Stimulated activated CD8-positive, alpha-beta memory T cell treated with anti-CD3 and anti-CD28 coated beads, Interleukin-7, amount 100 ng/mL, for 1 hour (primary cell): ENCODE measurements at places on chromosomes 12 and 14.

GRCh38 chr14:55348766-55349453, 62.7 kb downstream of the ATG14 start:
- no peak for DNase-seq

- DNase-seq, result no peak
Observed at GRCh38 chr12:27133022-27133590, 50.7 kb upstream of the C12orf71 start.

DNA sequence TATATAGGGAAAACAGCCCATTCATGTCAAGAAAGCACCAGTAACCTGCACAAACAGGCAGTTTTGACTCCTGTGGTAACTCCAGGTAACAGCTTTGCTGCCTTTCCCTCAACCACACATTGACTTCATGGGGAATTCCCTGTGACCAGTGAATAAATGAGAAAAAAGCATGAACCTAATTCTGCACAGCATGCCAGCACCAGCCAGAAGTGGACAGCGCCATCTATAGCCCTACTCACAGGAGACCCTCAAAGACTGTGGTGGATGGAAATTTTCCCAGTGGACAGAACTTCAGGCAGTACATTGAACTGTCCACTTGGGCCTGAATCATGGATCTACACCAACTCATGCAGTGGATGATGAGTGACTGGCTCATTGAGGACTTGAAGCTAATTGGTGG, 152.1 kb downstream of the SLC8A3 start:
- DNase-seq, result no peak

DNA sequence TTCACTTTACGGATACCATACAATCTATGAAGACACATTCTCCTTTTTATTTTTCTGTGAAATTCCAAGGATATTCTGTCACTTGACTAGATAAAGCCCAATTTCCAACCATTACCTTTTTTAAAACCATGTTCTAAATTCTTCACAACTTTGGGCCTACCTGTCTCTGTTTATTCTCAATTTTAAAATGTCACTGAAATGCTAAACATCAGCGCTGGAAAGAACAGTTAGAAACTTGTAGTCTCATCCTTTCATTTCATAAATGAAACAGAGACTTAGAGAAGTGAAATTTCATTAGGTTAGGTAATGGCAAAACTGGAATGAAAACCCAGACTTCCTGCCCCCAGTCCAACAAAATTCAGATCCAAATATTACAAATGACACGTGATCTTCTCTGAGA, 396.2 kb downstream of the CCDC91 start:
- DNase-seq, result no peak

- DNase-seq, result no peak
Observed at GRCh38 chr14:92493492-92493891, 20.1 kb upstream of the RIN3 start.

DNA sequence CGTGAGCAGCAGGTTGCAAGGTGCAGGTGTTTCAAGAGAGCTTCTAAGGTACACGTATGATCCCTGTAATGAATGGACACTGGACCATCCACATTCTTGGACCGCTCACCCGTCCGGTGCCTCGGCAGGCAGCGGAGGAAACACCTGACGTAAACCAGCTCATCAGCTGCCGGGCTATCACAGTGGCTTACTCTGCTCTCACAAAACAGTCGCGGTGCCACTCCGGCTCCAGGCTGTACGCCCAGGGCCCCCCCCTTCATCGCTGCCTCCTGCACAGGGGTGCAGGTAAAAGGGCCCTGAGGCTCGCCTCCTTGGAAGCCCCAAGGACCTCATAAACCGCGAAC, 436 bp downstream of the VPS33A start:
- peak; percentile 7 for DNase-seq

DNA sequence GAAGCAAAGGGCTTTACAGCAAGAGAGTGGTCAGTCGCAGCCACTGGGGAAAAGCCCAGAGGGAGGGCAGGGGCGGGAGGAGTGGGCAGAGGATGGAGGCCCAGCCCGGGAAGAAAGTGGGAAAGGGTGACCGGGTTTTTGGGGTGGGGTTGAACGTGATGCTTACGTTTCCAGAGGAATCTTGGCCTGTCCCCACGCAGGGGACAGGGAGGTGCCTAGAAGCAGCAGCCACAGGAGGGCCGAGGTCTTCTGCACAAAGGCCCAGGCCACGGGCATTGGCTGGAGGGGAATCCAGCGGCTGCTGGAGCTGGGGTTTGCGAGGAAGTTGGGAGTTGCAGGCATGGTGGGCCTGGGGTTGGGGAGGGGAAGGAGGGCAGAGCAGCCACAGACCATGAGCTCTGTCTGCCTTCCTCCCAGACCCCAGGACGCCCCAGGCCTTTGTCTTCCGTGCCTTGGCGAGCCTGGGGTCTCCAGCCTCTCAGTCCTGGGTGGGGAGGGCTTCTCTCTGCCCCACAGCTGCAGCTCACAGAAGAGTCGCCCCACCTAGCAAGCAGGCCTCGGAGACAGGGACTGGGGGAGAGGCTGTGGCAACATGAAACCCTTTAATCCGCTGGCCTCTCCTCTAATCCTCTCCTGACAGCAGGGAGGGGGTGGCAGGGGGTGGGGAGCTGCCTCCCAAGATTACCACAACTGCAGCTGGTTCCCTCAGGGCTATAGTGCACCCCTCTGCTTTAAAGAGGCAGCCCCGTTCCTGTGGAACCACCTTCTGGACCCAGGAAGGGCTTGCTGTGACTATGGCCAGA, at the start of gene CACNA2D4:
Gene CACNA2D4 (minus strand): TSS at position 572 of the 803 bp plus-strand sequence. CDS start 179 bp downstream, at position 393.
- DNase-seq, result no peak

DNA sequence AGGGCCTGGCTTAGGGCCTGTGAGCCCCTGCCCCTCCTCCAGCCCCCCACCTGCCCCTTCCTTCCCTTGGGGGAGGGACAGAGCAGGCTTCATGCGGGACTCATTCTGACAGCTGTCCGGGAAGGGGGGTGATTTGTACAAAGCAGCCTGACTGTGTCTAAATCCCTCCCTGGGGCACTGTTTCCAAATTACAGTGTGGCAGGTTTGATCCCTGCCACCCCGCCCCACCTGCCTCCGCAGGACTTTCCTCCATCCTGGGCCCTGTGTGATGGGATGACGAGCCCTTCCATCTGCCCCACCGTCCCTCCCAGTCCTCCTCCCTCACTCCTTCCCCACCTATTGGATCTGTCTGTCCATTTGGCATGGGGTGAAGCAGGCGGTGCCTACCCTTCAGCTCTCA, 363.9 kb downstream of the BCL11B start:
- no peak for DNase-seq

DNA sequence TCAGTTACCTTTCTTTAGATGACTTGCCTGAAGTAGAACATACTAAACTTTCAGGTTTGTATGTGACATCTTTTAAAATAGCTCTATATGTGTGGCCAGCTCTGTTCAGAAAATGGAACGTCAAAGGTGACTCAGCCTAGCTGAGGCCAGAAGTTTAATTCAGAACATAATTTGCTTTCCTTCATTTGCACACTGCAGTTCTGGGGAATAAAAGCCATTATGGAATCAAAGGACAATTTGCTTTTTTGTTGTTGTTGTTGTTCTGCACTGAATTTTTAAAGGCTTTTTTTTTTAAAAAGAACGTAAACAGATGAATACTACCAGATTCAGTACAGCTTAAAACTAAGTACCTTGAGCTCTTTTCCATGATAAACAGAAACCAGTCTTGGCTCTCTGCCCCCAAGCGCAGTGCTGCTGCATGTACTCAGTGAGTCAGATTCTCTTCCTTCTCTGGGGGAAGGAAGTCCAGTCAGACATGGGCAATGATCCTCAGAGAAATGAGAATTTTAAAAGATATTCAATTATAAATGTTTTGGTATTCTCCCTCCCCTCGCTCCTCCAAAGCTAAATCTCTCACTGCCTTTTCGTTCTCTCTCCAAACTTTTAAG, 644.2 kb downstream of the NOVA1 start:
- DNase-seq, result no peak

GRCh38 chr12:92899386-92900001, 29.6 kb downstream of the EEA1 start:
- no peak for DNase-seq

GRCh38 chr14:61444215-61444768, 122.9 kb downstream of the PRKCH start:
- peak; percentile 54 for DNase-seq

GRCh38 chr12:92055877-92056276, 89.8 kb downstream of the BTG1 start:
- DNase-seq, result peak; percentile 8

DNA sequence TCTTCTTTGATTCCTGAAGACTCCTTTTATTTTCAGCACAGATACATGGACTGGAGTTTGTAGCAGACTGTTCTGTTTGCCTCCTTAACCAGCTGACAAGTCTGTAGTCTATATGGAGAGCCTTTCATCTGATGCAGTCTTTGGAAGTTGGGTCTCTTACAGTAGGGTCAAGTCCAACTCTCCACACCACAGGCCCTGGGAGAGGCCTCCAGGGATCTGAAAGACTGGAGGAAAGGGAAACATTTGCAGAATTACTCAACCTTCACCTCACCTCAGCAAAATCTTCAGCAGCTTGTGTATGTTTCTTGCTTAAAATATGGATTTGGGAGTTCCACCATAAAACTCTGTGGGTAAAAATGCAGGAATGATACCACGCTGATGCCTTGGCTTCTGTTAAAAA, 188.4 kb downstream of the MSRB3 start:
- no peak for DNase-seq

GRCh38 chr14:96909841-96910364, 112.7 kb downstream of the VRK1 start:
- DNase-seq, result no peak

- DNase-seq, result no peak
Observed at GRCh38 chr12:115709540-115710011, 567.9 kb downstream of the MED13L start.

DNA sequence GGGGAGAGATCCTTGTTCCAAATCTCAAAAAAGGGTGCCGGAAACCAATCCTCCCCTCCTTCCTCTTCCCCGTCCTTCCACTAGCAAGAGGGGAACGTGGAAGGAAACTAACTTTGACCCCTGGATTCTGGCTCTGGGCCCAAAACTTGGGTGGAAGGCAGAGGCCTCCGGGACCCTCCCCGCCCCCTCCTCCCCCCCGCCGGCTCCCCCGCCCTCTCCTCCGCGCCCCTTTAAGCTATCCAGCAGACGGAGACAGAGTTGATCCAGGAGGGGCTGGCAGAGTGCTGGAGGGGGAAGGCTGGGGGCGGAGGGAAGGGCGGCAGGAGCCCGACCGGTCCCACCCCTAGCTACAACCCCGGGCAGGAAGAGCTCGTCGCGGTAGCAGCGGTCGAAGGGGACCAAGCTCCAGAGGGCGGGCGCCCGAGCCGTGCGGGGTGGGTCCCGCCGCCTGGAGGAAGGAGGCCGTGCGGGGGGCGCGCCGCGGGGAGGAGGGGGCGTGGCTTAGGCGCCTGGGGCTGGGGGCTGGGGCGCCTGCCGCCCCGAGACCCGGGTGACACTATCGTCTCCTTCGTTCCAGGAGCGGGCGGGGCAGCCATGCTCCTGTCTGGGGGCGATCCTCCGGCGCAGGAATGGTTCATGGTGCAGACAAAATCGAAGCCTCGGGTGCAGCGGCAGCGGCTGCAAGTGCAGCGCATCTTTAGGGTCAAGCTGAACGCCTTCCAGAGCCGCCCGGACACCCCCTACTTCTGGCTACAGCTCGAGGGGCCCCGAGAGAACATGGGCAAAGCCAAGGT, at the start of gene NYNRIN:
Gene NYNRIN (plus strand): TSS at position 351 of the 794 bp plus-strand sequence. CDS start 244 bp downstream, at position 595.
- no peak for DNase-seq

- DNase-seq, result no peak
Observed at GRCh38 chr12:113007166-113007565, 28.8 kb downstream of the OAS2 start.

DNA sequence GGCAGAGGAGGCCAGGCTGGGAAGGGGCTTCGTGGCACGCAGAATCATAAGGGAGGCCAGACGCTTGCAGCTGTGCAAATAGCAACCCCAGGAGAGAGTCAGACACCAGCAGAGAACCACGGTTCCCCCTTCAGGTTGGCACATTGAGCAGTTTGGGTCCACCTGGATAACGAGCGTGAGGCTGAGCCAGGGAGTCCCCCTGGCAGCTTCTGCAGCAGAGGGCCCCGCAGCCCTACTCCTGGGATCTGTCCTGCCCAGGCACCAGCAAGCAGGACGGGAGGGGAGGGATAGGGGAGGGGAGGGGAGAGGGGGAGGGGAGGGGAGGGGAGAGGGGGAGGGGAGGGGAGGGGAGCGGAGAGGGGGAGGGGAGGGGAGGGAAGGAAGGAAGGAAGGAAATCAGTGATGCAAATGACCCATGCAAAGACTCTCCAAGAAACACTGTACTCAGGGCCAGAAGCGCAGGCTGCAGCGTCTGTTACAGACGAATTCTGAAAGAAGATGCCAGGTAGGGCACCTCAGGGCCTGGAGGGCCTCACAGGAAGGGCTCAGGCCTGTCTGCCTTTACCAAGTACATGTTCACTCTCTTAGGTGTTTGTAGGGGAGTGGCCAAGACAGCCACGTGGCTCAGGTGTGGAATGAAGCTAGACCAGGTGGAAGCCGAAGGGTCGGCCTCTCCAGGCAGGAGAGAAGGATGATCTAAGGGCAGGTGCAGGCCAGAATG, 32.3 kb upstream of the MMP17 start:
- no peak for DNase-seq

DNA sequence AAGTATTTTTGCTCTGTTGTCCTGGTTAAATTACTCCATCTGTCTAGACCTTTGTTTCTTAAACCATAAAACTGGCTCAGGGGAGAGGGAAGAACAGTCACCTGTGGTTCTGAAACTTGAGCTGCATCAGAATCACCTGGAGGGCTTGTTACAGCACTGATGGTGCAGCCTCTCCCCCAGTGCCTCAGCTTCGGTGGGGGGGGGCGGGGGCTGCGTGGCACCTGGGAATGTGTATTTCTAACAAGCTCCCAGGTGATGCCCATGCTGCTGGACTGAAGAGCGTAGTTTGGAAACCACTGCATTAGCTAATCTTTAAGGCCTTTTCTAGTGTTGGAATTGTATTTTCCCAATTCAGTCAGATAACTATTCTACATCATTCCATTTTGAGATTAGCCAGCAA, 42.7 kb downstream of the GPHB5 start:
- no peak for DNase-seq

DNA sequence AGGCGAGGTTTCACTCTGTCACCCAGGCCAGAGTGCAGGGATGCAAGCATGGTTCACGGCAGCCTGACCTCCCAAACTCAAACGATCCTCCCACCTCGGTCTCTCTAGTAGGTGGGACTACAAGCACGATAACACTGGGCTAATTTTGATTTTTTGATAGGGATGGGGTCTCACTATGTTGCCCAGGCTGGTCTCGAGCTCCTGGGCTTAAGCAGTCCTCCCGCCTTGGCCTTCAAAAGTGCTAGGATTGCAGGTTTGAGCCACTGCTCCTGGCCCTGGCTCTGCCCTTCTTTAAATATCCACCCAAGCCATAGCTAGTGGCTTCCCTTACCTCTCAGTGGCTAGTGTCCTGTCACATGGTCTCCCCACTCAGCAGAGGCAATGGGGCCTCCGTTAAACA, 17.8 kb downstream of the SFSWAP start:
- DNase-seq, result no peak

DNA sequence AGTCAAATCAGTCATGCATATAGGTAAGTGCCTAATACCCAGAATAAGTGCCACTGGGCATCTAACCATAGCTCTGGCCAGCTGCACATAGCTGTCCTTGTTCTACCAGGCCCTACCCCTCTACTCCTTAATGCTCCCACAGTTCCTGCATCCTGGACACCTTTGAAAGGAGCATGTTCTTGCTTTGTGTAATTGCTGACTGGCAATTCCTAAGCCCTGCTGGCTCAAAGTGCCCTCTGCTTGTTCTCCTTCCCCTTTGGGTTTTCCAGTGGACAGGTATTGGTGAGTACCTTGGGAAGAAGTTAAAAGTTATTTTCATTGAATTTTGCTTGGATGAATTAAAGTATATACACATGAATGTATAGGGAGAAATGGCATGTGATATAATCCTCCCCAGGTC, 516.4 kb downstream of the ETNK1 start:
- no peak for DNase-seq
